Stimulated activated CD4-positive, alpha-beta T cell treated with anti-CD3 and anti-CD28 coated beads, TNF-alpha, amount 100 ng/mL, for 48 hours (primary cell): ENCODE measurements at places on chromosomes 3 and 15.

GRCh38 chr3:135093121-135093520 lies 298.1 kb downstream of the EPHB1 start:
- no peak for DNase-seq

GRCh38 chr3:49792371-49793150 lies 6.2 kb upstream of the IP6K1 start:
- DNase-seq: no peak

- no peak for DNase-seq
These were observed 80.2 kb upstream of the ACP3 start for GRCh38 chr3:132236701-132237651.

- no peak for DNase-seq
These were observed 178.5 kb upstream of the P2RY1 start for GRCh38 chr3:152656214-152656971.

DNA sequence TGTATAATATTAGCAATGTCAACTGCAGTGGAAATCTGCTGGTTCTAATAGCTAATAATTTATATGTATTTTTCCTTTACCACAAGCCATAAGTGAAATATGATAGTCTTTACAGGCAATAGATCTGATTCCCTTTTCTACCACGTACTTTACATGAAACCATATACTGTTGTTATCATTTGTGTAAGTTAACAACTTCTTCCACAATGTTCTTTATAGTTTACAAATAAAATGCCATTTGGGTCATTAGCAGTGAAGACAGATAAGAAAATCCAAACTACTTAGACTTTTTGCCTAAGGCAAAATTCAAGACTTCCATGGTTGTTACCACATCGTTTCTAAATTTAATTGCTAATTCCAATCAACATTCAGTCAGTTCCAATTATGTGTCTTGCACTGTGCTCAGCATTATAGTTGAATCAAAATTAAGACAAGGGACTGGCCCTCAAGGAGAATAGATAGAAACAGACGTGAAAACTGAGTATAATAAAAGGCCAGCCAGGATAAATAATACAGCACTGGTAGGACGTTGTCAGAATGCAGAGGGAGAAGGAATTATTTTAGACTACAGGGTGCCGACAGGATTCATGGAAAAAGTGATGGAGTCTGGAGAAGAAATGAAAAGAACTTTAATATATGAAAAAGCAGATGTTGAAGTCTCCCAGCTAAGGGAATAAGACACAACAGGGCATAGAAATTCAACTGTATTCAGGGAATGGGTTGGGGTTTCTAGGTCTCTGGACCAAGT lies 249.8 kb downstream of the ALCAM start:
- no peak for DNase-seq

GRCh38 chr3:177792311-177793030 lies 595.2 kb upstream of the TBL1XR1 start:
- no peak for DNase-seq

DNA sequence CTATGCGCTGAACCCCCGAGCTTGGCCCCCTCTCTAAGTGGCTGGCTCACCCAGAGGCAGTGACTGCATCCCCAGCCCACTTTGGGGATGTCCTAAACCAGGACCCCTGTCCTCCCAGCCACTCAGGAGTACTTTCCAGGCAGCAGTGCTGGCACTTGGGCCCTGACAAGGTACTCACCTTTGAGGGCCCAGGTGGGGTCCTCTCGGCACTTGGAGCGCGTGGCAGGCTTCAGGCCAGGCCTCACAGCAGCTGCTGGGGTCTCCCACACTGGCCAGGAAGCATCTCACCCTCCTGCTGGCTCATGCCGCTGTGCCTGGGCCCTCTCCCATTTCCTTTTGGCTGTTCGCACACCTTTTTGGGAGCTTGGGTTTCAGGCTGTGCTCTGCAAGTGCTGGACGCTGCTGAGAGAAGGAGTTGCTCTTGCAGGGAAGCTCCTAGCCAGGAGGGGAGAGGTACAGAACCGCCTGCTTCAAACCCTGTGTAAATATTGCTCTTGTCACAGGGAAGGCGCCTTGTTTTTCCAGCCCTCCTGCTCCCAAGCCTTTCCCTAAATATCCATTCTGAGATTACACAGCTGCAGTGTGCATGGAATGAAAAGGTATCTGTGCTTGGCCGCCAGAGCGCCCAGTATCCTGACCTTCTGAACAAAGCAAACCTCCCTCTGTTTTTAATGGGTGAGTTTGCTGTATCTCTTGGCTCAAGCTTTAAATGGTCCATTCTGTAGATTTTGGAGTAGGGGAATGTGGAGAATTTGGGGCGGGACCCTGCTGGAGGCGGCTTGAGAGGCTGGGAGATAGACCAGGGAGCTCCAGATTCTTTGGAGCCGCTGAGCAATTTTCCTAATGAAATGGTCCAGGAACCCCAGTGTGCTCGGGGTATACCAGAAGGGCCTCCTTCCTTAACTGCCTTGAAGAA lies 45.6 kb downstream of the DNASE1L3 start:
- DNase-seq: no peak

- DNase-seq: no peak
These were observed 364.0 kb downstream of the CNTN6 start for GRCh38 chr3:1456781-1457311.

GRCh38 chr15:48622237-48622636 lies 23.3 kb downstream of the FBN1 start:
- no peak for DNase-seq

DNA sequence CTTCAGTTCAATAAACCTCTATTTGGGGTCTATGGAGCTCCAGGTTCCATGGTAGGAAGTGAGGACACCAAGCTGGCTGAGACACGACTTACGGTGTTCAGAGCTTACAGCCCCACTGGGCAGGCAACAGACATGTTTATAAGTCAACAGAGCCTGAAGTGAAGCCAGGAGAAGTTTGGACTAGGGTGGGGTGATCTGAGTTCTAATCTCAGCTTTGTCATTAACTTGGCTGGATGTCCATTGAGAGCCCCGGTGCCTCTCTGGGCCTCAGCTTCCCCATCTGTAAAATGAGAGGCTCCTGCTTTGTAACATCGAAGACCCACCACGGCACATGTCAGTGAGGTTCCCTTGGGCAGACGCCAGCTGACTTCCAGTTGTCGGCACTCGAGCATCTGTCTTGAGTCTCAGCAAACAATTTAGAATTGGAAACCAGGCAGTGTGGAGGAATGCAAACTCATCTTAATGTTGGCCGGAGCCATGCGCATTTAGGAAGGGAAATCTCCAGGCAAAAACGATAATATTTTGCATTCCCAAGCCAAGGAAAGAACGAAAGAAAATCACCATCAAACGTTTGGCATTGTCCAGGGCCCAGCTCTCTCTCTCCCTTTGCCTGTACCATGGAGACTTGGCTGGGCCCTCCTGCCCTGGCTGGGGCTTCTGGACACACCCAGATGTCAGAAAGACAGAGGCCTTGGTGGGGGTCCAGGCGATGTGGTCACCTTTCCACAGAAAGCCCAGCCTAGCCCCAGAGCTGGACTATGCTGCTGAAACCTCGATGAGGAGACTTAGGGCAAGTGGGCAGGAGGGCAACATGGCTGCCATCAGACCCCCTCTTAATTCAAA lies 18.4 kb downstream of the ITGA11 start:
- DNase-seq: no peak

- DNase-seq: no peak
These were observed 1022.9 kb downstream of the MCTP2 start for GRCh38 chr15:95254263-95254662.

DNA sequence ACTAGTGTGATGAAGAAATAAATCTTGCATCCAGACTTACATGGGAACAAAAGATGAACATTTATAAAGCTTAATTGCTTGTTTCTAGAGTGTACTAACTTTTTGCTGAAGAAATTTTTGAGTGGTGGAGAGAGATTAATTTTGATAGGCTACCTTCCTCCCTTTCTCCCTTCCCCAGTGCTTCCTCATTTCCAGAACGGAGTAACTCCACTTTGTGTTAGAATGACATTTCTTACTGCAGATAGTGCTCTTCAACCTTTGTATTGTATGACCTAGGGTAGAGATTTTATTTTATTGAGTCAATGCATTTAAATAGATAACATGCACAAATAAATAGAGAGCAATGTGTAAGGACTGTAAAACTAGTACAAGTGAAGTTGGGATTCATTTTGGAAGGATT lies 1.9 kb downstream of the ATP1B3 start:
- DNase-seq: no peak

DNA sequence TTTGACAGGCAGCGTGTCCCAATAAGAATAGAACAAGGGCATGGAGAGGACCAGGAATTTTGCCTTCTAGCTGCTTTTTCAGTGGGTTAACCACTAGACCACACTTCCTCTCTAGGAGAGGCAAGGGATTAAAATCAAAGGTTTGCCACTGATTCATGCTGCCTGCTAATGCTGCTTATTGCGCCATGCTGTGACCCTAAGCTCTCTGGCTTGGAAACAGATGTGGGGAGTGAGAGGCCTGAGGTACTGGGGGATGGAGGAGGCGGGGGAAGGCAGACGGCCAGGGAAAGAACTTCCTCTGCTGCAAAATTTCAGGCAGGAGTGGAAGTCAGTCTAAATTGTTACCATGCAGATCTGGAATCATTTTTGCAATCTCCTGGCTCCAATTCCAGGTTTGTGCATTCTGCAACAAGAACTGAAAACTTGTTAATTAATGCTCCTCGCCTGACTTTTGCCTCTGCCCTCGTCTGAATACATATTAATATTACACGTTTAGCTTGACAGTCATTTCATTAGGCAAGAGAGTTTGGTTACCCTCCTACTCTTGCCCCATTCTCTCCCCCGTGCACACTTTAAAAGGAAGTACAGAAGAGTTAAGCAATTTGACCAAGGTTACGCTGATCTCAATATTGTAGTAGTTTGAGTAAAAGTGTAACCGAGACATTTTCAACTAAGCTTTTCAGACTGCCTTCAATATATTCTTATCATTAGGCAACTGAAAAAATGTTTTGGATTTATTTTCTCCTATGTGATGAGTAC lies 121.7 kb upstream of the SPRED1 start:
- DNase-seq: no peak

DNA sequence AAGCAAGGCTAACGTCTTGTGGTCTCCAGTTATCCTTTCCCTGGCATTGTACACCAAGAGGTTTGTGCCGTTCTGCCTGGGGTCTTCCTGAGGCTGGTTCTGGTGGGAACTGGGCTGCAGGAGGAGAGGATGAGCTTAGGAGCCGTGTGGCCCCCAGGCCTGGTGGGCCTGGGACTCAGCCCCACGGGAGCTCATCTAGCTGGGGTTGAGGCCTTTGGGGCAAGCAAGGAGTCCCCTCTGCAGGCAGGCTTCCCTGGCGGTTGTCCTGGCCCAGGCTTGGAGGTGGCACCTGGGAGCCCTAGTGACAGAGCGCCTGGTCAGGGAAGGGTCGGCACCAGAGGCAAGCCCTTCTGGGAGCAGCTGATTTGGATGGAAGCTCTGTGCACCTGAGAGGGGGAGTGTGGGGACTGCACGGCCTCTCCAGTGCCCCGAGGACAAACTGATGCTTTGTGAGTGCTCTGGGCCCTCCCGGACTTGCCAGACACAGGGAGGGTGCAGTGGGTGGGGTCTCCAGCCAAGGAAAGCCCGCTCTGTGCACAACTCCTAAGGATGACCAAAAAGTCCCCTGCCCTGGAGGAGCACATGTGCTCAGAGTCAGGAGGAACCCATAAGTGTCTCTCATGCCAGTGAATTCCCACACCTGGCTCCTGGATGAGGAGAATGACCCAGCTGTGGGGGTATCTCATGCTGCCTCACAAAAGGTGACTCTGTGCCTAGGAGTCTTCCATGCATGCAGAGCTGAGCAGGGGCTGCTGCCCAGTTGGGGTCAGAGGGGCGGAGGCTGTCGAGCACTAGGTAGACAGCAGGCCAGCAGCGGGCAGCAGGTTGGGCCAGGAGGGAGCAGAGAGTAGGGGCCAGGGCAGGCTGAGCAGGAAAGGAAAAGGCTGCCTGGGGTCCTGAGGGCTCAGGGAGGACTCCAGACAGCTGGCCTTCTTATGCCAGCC lies 2.7 kb downstream of the PAK6 start:
- DNase-seq: no peak

GRCh38 chr15:66917904-66918448 lies 147.4 kb upstream of the SMAD3 start:
- DNase-seq: no peak

DNA sequence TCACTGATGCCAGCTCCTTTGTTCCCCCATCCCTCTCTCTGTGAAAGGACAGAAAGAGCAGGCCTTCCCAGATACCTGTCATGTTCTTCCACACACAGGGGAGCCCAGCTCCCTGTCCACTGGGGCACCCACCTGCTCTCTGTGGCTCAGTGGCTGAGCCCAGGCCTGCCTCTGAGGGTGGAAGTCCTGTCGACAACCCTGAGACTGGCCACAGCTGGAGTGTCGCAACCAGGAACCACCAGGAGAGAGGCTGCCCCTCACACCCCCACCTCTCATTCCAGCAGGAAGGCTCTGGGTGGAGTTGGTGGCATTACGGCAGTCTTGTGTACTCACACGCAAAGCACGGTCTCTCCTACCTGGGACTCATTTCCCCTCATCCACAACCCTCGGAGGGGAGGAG lies 66.3 kb downstream of the MEGF11 start:
- DNase-seq: no peak

GRCh38 chr3:119311081-119311925 lies 17.1 kb downstream of the ARHGAP31 start:
- DNase-seq: no peak

GRCh38 chr3:9070961-9071360 lies 107.7 kb upstream of the RAD18 start:
- DNase-seq: no peak

- DNase-seq: no peak
These were observed 4.1 kb downstream of the SEMA4B start for GRCh38 chr15:90205050-90205848.

DNA sequence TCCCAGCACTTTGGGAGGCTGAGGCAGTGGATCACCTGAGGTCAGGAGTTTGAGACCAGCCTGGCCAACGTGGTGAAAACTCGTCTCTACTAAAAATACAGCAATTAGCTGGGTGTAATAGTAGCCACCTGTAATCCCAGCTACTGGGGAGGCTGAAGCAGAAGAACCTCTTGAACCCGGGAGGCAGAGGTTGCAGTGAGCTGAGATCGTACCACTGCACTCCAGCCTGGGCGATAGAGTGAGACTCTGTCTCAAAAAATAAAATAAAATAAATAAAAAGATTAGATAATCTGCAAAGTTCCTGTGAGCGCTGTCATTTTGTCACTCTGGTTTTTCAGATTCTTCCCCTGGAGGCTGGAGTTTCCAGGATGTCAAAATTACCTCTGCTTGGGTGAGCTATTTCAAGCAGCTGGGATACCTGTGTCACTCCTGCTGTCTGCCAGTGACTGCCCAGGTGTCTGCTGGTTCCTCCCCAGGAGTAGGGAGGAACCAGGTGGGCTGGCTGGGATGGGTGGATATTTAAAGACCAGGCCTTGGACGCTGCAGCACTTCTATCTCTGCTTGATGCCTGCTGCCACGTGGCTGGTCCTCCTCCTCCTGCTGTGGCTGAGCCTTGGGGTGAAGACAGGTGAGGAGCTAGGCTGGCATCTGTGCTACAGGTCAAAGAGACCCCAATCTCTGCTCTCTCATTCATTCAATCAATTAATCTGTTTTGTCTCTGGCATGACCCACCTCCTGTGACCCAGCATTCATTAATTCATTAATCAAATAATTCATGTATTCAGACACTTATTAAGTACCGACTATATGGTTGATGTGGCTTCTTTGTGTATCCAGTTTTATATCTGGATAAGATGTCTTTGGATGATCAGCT lies 19.5 kb upstream of the MUC20 start:
- DNase-seq: no peak
